MCF 10A (cell line): ENCODE measurements at places on chromosomes 13 and 19.
A peak's percentile ranks its signal among the peaks of the same experiment; 100 is the strongest.

- H3K4me1 ChIP-seq = peaks cover 20% of the 10 kb centered on the region
- H3K27me3 ChIP-seq = no peaks in the 10 kb centered on the region
- H3K27ac ChIP-seq = no peak overlapping the region
- no peak for DNase-seq
These were observed 6.3 kb downstream of the BCAT2 start for GRCh38 chr19:48804496-48804895.

DNA sequence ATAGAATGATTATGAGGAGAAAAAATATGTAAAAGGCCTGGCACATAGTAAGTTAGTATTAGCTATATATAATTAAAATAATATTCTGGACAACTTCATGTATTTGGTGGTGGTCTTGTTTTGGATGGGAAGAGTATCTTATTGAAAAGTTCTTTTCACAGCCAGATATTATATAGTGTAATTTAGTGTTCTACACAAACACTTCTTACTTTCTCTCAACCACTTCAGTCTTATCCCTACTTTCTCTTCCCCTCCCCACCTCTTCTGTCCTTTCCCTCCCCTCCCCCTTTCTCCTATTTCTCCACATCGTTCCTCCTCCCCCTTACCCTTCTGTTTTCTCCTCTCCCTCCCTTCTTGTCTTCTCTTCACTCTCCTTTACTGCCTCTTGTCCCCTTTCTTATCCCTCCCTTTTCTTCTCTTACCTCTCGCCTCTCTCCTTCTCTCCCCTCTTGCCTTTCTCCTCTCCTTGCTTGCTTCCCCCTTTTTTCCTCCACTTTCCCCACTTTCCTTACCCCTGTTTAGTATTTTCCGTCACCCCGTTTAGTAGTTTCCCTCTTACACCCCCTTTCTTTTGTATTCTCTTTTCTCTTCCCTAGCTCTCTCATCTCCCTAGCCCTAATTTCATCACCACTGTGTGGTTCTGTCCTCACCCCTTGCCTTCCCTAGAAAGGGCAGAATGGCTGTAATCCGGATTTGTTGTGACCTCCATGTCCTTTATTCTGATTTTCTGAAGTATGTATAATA is 107.2 kb upstream of the MLNR start:
- no peaks in the 10 kb centered on the region for H3K27me3 ChIP-seq
- H3K4me3 ChIP-seq = peak overlapping the region; percentile 30
- H3K4me1 ChIP-seq = peaks cover 17% of the 10 kb centered on the region

GRCh38 chr13:54387625-54388024 is 1359.0 kb downstream of the OLFM4 start:
- H3K4me1 ChIP-seq = no peaks in the 10 kb centered on the region
- no peak overlapping the region for H3K27ac ChIP-seq
- H3K27me3 ChIP-seq = peaks cover 12% of the 10 kb centered on the region
- no peak for DNase-seq

DNA sequence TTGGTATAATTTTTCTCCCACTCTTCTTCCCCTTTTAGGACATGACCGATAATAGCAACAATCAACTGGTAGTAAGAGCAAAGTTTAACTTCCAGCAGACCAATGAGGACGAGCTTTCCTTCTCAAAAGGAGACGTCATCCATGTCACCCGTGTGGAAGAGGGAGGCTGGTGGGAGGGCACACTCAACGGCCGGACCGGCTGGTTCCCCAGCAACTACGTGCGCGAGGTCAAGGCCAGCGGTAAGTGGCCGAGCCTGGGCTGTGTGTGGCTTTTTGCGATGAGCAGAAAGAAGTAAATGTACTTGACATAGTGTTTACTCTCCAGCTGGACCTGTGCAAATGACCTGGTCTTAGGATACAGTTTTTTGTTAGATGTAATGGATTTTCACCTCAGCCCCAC is 102.5 kb downstream of the ARHGEF7 start:
- no peak overlapping the region for H3K4me3 ChIP-seq
- no peaks in the 10 kb centered on the region for H3K27me3 ChIP-seq
- H3K36me3 ChIP-seq = peaks cover 24% of the 10 kb centered on the region
- DNase-seq = no peak
- H3K27ac ChIP-seq = no peak overlapping the region
- peaks cover 12% of the 10 kb centered on the region for H3K4me1 ChIP-seq

GRCh38 chr13:30044932-30045331 is 194.5 kb upstream of the UBL3 start:
- no peaks in the 10 kb centered on the region for H3K27me3 ChIP-seq
- peaks cover 23% of the 10 kb centered on the region for H3K4me1 ChIP-seq
- no peak overlapping the region for H3K27ac ChIP-seq
- DNase-seq = no peak
- H3K4me3 ChIP-seq = no peak overlapping the region
